NCI-H446 (cell line): ENCODE measurements at places on chromosomes 7 and 10.

DNA sequence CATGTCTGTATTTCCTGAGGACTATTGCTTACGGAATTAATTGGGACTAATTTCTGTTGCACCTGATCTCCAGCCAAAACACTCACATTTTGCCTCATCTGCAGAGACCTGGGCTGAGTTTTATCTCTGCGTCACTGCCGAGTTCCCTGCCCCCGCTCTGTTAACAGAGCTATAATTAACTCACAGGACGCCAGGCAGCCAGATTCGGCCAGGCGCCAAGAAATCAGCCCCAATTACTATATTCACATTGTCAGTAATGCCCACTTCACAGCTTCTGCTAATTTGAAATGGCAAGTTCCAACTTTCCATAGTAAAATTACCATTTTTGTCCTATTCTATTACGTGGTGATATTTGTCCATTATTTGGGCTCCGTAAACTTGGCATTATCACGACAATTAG lies 130.5 kb downstream of the CUX1 start:
- DNase-seq: peak; percentile 46

- DNase-seq: no peak
Observed at GRCh38 chr7:1669954-1670893, at the start of gene ELFN1. TSS of gene ELFN1 (plus strand) at chr7:1670277. CDS start at chr7:1744597, 74,320 bp downstream.

DNA sequence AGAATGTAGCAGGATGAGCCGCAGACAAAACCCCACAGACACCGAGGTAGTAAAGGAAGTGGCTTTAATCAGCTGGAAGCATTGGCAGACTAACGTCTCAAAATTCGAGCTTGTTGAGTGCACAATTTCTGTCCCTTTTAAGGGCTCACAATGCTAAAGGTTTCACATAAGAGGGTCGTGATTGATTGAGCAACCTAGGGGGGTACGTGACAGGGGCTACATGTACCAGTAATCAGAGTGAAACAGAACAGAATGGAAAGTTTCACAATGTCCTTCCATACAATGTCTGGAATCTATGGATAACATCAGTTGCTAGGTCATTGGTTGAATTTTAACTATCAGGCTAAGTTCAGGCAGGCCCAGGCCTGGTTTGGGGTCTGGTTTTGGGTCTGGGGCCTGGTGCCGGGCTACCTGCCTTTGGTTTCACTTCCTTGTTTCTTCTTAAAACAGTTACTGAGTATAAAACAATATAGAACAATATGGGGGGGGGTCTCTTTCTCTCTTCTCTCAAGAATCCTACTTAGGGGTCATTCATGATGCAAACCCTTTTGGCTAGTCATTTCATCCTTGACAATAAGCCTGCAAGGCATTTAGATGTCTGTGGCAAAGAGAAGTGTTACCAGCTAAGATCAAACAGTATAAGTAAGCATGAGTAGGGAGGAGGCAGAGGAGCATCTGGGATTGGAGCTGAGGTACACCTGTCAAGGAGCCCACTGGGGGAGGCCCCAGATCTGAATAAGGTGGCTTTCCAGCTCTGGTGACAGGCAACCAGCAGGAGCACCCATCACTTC lies 364.1 kb downstream of the TNS3 start:
- no peak for DNase-seq

DNA sequence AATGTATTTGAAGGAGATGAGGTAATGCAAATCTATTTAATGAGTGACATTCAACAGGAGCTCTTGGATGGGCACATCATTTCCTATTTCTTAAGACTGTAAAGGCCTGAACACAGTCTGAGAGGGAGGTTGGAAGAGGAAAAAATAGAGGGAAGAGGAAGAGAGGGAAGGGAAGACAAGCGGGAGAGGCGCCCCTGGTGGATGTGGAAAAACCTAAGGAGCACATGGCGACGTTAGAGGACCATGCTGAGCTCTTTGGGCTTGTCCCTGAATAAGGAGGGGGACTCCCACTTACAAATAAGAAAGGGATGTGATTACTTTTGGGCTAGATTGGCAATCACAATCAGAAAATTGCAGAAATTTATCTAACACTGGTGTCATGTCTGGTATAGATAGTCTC lies 19.6 kb downstream of the SUN3 start:
- DNase-seq: no peak

GRCh38 chr7:2527505-2528467 lies 8.2 kb downstream of the LFNG start:
- DNase-seq: no peak

- no peak for DNase-seq
Observed at GRCh38 chr7:12865593-12865992, 178.2 kb downstream of the ARL4A start.

- DNase-seq: no peak
Observed at GRCh38 chr7:93176992-93177580, 28.9 kb upstream of the SAMD9L start.
